ELR (cell line): ENCODE measurements at places on chromosomes 5 and 9.

DNA sequence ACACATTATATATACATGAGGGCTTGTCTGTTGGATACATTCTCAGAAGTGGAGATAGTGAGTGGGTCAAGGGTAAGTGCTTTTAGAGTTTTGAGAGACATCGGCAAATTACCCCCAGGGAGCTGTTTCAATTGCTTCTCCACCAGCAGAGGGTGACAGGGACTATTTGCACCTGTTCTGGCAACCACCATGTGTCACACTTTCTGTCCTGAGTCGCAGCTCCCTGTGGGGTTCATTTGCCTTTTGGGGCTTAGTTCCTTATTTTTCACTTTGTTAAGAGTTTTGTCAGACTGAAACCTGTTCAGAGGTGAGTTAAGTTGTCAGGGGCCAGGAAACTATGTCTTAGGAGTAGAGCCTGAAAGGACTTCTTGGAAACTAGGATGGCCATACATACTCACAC lies 20.1 kb upstream of the SLC36A1 start:
- DNase-seq = no peak

DNA sequence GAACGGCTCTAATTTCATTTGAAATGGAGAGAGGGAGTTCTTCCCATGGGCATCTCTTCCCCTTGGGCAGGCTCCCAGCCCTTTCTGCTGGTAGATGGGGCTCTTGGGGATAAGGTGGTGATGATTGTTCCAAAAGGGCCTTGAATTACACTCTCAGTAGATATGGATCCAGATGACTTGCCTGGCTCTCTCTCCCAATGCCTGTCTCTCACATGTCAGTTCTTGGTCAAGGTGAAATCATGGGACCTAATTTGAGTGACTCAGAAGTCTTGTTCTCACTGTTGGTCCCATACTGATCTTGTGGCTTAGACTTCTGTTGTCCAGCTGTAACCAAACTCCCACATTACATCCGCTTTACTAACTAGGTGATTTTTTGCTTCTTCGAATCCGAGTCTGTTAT lies 317.0 kb upstream of the RFX3 start:
- no peak for DNase-seq

- DNase-seq = no peak
Observed at GRCh38 chr5:144209361-144209760, 38.7 kb downstream of the KCTD16 start.

GRCh38 chr9:119280740-119281485 lies 88.3 kb downstream of the BRINP1 start:
- no peak for DNase-seq
